Activated CD4-positive, CD25-positive, alpha-beta regulatory T cell (primary cell): ENCODE measurements at places on chromosomes 4 and X.

GRCh38 chr4:41964401-41964800, 17.2 kb upstream of the DCAF4L1 start:
- DNase-seq = no peak

DNA sequence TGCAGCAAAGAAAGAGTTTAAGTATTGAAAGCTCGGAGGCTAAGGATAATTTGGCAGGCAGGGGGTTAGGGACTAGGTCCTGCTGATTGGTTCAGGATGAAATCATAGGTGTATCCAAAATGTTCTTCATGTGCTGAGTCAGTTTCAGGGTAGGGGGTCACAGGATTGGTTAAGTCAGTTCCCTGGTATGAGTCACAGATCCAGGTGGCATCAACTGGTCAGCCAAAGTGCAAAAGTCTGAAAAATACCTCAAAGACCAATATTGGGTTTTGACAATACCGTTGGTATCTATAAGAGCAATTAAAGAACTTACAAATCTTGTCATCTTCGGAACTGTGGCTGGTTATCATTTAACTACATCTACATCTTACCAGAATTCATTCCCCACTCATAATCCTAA, 25.6 kb upstream of the PRDM8 start:
- DNase-seq = no peak

- DNase-seq = no peak
Observed at GRCh38 chr4:89301003-89301402, 6.6 kb downstream of the GPRIN3 start.

GRCh38 chr4:15577508-15577907, 77.6 kb downstream of the FBXL5 start:
- no peak for DNase-seq

- DNase-seq = no peak
Observed at GRCh38 chr4:121679267-121679666, 17.5 kb downstream of the ANXA5 start.

DNA sequence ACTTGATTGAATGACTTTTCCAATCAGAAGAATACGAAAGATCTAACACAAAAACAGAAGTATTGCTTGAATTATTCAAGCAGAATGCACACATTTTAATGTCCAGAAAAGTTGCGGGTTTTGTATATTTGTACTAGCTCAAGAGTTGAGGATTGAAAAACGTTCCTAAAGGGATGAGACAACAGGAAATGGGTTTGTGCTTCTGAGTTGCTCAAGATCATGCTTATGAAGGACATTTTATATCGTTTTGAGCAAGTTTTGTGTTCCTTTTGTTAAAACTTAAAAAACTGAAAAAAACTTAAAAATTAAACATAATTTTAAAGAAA, 353 bp upstream of the SMIM10 start:
- DNase-seq = no peak

DNA sequence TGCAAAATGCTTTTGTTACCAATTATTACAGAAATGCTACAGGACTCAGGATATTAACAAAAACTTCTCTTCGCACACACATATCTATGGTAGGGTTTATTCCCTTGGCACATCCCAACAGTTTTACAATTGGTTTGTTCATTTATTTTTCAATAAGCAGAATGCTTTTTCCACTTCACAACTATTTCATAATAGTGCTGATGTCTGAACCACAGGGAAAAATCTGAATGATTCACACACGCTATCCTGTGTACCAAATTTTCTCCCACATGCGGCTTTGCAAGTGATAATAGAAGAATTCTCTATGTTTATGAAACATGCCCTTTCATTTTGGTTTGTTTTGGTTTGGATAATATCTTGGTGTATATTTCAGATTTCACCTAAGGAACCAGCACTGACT, 725.7 kb upstream of the TENM3 start:
- no peak for DNase-seq

DNA sequence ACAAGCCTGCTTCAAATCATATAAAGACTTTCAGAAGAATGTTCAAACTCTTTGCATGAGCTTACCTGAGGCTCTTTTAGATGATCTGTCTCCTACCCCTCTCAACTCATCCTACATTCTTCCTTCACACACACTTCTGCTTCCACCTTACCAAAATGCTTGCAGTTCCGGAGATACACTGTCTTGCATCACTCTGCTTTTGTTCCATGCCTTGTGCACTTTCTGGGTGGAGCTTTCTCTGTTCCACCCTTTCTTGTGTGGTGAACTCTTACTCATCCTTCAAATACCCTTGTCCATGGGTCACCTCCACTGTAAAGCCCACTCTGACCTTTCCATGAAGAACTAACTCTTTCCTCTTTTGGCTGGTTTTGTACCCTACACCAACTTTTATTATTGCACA, 18.4 kb upstream of the MGST2 start:
- DNase-seq = no peak
